ENCODE measurements at places on chromosomes 1 and 21.
A peak's percentile ranks its signal among the peaks of the same experiment; 100 is the strongest.

- peak; percentile 81 for DNase-seq
These were observed at the start of gene B3GALT5 for GRCh38 chr21:39612233-39613040. TSS of gene B3GALT5 (plus strand) at chr21:39612940. CDS start at chr21:39660560, 47,620 bp downstream.

GRCh38 chr1:116934586-116935207 lies 25.0 kb downstream of the PTGFRN start:
- no peak for DNase-seq

- DNase-seq = no peak
These were observed 13.3 kb upstream of the CAPN8 start for GRCh38 chr1:223678841-223679240.

- no peak for DNase-seq
These were observed 27.8 kb downstream of the RALGPS2 start for GRCh38 chr1:178752891-178753290.

- no peak for DNase-seq
These were observed 219.5 kb downstream of the HLX start for GRCh38 chr1:221098471-221099405.

DNA sequence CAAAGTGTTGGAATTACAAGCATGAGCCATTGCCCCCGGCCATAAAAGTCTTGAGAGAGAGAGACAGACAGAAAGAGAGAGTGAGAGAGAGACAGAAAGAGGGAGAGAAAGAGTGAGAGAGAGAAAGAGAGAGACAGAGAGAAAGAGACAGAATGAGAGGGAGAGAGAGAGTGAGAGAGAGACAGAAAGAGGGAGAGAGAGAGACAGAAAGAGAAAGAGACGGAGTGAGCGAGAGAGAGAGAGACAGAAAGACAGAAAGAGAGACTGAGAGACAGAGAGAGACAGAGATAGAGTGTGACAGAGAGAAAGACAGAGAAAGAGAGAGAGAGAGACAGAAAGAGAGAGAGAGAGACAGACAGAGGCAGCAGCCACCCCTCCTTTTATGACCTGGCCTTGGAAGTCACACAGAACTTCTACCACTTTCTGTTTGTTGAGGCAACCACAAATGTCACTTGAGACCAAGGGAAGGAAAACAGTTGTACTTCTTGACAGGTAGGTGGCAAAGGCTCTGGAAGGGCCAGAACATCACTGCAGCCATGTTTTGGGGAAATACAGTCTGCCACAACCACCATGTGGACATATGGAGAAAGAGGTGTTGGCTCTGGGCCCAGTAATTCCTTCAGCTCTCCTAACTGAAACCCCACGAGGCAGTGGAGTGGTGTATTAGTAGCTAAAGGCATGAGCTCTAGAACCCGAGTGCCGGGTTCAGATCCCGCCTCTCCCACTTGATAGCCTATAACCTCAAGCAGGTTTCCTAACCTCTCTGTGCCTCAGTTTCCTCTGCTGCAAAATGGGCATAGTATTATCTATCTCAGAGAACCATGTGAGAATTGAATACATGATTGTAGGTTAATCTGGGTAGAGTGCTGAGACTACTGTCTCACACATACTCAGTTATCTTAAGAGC lies 50.6 kb downstream of the TNFRSF8 start:
- no peak for DNase-seq

GRCh38 chr1:115428676-115429075 lies 90.6 kb upstream of the NGF start:
- DNase-seq = no peak

GRCh38 chr1:180930687-180931086 lies 18.0 kb downstream of the KIAA1614 start:
- no peak for DNase-seq

DNA sequence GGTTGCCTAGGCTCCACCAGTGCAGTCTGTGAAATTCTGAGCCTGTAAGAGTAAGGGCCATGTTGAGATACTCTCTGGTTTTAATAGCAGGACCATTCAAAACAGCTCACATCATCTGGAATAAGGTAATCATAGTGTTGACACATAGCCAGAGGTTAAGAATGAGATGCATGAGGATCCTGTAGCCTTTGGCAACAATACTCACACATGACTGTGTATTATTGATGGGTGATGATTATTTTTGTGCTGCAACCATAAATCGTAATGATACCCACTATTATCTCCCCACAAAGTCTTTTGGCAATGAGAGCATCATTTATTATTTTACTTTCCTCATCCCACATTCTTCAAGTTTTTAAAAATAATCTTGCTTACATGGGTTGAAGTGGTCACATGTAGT lies 35.5 kb downstream of the KCNK2 start:
- DNase-seq = no peak

DNA sequence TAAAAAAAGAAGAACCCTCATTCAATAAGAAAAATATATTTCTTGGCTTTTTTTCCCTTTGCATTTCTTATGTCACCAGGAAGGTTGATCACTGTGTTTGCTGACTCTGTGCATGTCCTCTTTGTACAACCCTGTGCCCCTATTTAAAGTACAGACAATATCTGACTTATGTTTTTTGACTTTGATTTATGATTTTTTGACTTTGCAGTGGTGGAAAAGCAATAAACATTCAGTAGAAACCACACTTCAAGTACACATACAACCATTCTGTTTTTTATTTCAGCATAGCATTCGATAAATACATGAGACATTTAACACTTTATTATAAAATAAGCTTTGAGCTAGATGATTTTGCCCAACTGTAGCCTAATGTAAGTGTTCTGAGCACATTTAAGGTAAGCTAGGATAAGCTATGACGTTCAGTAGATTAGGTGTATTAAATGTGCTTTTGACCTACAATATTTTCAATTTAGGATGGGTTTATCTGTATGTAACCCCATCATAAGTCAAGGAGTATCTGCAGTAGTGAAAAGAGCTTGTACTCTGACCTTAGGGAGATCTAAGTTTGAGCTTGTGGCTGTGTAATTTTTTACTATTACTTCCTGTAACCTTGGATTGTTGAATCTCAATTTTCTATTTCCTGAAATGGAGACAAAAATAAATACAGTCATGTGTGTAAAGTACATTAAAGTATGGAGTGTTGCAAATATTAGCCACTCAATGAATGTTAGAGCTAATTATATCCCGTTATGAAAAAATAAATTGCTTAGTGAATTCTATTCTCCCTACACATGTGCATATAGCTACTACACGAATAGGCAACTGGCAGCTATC lies 1.2 kb downstream of the RNASEL start:
- DNase-seq = no peak

DNA sequence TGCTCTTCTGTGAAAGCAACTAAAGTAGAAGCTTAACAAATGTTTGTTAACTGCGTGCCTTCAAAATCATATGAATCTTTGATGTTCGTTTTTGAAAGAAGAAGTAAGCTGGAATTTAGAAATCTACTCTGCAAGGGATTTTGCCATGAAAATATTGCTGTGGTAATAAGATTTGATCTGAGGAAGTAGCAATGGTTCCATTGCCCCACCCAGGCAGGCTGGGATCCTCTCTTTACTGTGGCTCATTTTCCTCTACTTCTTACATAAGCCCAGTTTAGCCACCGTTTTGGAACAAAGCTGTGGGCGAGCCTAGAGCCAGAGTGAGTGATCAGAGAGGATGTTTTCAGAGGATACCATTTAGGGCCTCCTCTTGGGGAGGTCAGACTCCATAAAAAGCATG lies 20.3 kb upstream of the PTGFRN start:
- DNase-seq = no peak

GRCh38 chr1:67683766-67684525 lies 1.1 kb upstream of the GADD45A start:
- DNase-seq = no peak

DNA sequence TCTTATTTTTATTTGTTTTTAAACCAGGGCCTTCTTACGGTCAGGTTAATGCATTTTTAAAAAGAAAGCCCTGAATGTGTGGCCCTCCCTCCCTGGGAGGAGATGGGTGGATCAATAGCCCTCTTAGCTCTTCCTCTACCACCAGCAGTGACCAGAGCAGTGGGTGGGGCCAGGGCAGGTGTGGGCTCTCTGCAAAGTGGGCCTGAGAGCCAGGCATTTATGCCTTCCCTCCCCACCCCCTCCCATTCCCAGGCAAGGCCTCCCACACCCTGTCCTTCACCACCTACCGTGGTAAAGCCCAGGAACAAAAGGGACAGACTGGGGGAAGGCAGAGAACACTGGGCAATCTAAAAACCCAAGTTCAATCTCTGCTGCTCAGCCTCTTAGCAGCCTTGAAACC lies 63.9 kb downstream of the SSBP3 start:
- DNase-seq = no peak

- DNase-seq = no peak
These were observed 54.2 kb downstream of the ERI3 start for GRCh38 chr1:44300852-44301251.

DNA sequence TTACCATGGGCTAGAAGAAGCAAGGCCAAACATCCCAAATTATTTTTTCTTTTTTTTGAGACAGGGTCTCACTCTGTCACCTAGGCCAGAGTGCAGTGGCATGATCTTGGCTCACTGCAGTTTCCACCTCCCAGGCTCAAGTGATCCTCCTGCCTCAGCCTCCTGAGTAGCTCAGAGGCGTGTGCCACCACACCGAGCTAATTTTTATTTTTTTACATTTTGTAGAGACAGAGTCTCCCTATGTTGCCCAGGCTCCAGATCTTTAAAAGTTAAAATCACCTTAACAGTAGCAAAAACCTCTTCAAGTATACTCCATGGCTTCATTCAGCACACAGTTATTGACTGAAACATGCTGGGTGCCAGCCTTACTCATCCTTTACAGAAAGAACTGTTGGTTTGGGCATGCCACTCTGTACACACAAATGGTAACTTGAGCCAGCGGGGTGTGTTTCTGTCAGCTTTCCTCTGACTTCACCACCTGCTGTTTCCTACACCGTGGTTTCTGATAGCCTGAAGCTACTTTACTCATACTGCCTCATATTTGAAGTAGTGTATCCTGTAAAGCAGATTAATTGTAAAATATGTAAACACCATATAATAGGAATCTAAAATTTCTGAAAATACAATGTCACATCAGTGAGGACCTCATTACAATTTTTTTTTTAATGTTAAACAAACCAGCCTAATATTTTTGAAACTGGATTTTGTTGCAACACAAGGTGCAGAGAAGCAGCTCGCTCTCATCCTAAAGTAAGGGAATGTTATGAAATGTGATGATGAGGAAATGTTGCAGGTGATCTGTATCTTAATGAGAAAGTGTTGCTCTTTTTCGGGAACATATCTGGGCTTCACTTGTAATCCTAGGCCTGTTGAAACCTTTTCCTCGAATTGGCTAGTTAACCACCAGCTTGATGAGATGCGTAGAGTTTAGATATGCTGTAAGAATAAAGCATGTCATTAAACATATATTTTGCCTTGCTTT lies 113.9 kb downstream of the ATP5PO start:
- no peak for DNase-seq
